ENCODE measurements at places on chromosomes 7 and 10.

DNA sequence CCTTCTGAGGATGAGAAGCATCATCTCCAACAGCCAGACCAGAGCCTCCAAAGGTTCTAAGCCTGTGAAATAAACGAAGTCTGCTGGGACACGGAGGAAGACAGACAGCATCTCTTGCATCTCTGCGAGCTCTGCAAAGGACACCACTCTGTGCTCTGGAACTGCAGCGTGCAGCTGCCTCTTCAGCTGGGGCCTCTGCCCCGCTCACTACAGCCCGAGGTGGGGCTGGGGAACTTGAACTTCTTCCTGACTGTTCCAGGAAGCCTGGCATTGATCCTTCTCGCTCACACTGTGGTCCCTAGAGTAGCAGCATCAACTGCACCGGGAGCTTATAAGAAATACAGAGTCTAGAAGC lies 163.3 kb downstream of the USP6NL start:
- no peak for DNase-seq

- DNase-seq, result no peak
Measured at GRCh38 chr7:151122276-151122675, 36.0 kb downstream of the AGAP3 start.

DNA sequence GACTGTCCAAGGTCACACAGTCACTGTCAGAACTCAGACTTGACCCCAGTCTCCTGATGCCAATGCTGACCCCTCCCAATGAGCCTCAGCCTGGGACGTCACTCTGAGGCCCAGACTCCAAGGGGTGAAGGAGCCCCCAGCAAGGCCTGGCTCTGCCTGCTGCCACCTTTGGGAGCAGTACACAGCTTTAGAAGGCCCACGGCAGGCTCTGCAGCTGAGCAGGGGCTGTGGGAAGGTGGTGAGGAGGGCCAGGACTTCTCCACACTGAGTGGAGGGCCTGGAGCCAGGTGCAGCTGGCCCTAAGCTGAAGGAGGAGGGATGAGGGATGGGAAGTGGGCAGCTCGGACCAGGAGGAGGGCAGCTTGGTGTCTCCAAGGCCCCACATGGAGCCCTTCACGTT lies 23.9 kb upstream of the ZMIZ1 start:
- DNase-seq, result no peak

DNA sequence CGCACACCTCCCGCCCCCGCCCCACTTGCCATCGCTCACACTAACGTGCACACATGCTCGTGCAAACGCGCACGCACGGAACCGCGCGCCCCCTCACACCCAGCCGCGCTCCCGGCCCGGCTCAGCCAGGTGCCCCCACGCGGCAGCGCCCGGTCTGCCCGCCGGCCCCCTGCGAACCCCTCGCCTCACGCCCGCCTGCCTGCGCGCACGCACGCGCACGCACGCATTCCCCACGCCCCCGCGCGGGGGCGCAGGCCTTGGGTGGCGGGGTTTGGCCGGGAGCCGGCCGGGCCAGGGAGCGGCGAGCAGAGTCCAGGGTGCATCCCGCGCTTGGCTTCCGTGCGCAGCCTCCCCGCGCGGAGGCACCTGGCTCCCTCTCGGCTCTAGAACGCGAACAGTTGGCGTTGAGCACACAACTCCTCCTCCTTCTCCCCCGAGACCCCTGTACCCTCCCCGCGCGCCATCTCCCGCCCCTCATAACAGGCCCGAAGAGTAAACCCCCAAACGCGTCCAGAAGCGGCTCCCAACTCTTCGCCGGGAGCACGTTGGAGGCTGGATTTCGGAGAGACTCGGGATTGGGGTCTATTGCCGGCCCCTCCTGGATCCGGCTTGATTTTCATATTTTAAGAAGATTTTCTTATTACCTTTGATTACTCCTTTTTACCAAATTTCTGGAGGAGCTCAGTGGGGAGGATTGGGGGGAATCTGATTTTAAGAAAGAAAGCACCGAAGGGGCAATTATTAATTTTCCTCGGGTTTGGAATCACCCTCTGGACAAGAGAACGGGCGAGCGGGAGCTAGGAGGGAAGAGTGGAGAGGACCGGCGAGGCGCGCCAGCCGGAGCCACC lies 527 bp upstream of the SORCS3 start:
- no peak for DNase-seq

DNA sequence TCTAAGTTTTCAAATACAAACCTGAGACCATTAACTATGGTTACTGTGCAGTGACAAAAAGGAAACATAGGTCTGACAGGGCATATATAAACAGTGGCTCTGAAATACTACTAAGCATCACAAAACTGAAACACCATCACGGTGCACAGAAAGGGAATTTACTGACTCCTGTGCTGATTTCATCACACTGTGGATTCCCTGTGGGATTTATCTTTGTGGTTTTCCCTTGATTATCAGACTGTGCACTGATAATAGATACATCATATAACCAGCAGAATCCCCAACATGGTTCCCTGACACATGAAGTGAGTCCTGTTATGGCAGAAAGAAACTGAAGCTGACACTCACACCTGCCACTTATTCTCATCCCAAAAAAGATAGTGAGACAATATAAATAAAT lies 676.3 kb upstream of the KCND2 start:
- no peak for DNase-seq

DNA sequence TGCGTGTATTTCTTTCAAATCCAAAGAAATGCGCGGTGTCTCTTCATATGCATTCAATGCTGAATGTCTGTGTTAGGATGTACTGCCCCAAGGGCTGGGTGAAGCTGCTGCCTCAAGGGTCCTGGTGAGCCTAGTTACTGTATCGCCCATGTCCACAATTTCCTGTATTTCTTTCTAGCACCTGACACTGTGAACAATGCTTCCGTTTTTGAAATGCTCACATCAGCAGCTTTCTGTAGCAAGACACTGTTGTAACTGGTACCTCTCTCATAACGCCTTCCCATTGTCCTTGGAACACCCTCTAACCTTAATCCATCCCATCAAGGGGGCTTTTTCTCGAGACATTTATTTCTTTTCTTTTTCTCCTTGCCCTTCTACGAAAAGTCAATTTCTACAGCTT lies 25.1 kb downstream of the NRP1 start:
- no peak for DNase-seq

DNA sequence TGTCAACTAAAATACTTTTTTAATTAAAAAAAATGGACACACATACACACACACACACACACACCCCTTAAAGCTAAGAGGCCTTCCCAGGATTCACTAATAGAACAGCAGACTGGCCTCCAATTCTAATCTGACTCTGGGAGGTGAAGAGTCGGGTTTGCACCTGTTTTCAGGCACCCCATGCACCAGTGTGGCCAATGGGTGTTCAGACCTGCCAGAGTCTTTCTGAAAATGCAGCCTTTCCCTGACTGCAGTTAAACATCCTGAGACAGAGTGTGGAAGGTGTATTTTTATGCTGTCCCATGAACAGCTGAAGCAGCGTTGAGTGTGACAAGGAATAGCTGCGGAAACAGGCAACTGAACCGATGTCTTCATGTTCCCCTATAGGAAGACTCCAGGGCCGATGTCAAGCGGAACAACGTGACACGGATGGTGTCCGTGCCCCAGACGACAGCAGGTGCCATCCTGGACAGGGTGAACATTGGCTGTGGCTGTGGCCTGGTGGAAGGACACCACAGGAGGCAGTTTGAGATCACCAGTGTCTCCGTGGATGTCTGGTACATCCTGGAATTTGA lies 74.6 kb upstream of the LYZL2 start:
- peak; percentile 32 for DNase-seq

DNA sequence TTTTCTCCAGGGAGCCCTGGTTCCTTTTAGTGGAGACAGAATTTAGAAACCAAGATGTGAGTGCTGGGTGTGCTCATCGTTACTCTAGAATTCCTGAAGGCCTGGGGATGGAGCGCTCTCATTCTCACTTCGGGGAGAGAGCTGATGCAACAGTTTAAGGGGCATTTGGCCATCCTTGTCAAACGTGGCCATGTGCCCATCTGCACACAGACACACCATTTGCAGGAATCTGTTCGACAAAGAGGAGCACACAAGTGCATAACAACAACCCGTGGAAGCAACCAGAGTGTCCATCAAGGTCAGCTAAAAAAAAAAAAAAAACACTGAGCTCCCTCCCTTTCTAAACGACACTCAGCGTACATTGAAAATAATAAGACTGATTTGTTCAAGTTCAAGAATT lies 23.0 kb upstream of the RET start:
- DNase-seq, result no peak

DNA sequence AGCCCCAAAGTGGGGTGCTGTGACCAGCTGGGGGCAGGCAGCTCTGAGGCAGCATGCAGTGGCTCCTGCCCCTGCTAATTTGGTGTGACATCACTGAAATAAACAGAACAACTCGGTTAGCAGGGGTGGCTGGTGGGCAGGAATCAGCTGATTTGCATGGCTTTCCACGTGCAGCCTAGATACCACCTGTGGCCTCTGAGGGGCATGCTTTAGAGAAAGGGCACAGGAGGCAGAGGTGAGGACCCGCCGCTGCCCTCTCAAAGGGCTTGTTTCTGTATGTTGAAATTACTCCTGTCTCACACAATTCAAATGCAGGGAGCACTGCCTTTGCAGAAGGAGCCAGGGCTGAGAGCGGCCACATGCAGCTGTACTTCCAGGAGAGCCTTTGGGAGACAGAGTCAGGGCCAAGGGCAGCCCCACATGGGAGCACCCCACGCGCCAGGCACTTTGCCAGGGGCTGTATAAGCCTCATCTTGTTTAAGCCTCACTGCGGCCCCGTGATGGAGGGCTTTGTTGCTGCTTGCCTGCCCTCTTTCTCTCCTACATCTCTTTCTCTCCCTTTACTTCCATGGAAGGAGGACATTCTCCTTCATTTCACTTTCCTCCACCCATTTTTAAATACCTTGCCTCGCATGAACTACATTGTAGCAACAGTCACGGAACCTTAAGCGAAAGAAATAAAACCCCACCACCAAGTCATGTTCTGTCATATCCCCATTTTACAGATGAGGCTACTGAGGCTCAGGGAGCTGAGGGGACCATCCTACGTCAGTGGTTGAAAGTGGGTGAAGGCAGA lies 137.7 kb downstream of the ZMIZ1 start:
- no peak for DNase-seq

GRCh38 chr7:140501966-140502365 lies 22.7 kb upstream of the MKRN1 start:
- DNase-seq, result no peak

DNA sequence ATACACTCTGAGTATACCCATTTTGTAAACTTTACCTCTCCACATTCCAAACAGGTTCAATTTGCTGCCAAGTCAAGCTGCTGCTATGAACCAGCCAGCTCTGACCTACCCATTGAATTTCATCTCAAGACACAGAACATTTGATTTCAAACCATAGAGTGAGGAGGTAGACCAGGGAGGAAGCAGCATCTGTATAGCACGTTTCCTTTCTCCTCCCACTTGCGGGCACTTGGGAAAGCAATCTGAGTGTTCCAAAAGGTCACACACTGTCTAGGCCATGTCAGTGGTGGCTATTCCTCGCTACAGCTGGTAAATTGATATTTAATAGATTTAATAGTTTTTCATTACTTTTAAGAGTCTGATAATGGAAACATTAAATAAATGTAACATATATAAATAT lies 147.8 kb upstream of the EEPD1 start:
- no peak for DNase-seq

Data from activated naive CD4-positive, alpha-beta T cell treated with anti-CD3 and anti-CD28 coated beads for 36 hours (primary cell).